ENCODE measurements at places on chromosomes 16 and 17.

- no peaks in the 10 kb centered on the region for H3K36me3 ChIP-seq
- H3K4me1 ChIP-seq = no peaks in the 10 kb centered on the region
- H3K4me3 ChIP-seq = no peak overlapping the region
- no peak overlapping the region for H3K27ac ChIP-seq
Measured at GRCh38 chr17:50046667-50047066, 9.2 kb upstream of the ITGA3 start.

GRCh38 chr17:40951011-40951622, 13.7 kb upstream of the KRT23 start:
- H3K27ac ChIP-seq = no peak overlapping the region
- no peak overlapping the region for H3K4me3 ChIP-seq
- peaks cover 4% of the 10 kb centered on the region for H3K27me3 ChIP-seq

DNA sequence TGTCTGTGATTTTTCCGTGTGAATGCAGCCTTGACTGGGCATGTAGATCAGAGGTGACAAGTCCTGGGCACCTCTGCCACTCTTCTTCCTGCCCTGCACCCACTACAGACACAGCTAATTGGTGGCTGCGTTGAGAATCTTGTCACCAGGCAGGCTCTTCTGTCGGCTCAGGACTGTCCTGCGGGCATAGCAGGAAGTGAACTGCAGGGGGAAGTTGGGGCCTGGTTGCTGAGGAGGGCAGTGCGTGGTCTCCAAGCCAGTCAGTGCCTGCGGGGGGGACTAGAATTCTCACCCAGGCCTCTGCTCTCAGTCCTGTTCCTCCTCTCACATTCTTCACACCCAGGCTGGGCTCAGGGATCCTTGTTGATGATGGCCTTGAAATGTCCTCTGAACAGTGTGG, 50.5 kb downstream of the JPH3 start:
- no peaks in the 10 kb centered on the region for H3K4me1 ChIP-seq
- DNase-seq = no peak
- no peak overlapping the region for H3K27ac ChIP-seq
- no peaks in the 10 kb centered on the region for H3K36me3 ChIP-seq
- no peak overlapping the region for H3K4me3 ChIP-seq

DNA sequence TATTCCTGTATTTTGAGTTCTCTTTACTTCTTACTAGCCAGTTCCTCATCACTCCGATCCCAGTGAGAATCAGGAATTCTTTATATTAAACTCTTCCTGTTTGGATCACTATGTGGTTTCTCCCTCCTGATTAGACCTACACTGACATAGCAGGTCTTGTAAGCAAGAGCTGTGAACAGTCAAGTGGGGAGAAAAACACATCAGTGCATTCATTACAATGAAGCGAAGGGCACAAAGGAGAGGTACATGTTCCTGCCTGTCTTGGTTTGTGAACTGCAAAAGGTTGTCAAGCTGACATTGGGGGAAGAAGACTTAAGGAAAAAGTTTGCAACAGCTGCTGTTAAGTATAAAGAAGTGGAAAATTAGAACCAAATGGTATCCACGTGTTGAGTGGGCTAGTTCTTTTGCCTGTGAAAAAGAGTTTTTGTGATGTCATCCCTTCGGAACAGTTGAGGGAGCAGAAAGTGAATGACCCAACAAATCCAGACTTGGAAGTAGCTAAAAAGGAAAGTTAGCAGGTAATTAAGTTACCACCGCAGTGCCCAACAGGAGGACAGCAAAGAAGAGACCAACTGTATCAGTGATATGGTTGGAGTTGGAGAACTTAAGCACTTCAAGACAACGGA, 23.0 kb upstream of the TRIM25 start:
- DNase-seq = no peak
- H3K27ac ChIP-seq = no peak overlapping the region
- peaks cover 25% of the 10 kb centered on the region for H3K36me3 ChIP-seq
- H3K27me3 ChIP-seq = no peaks in the 10 kb centered on the region
- no peaks in the 10 kb centered on the region for H3K4me1 ChIP-seq

DNA sequence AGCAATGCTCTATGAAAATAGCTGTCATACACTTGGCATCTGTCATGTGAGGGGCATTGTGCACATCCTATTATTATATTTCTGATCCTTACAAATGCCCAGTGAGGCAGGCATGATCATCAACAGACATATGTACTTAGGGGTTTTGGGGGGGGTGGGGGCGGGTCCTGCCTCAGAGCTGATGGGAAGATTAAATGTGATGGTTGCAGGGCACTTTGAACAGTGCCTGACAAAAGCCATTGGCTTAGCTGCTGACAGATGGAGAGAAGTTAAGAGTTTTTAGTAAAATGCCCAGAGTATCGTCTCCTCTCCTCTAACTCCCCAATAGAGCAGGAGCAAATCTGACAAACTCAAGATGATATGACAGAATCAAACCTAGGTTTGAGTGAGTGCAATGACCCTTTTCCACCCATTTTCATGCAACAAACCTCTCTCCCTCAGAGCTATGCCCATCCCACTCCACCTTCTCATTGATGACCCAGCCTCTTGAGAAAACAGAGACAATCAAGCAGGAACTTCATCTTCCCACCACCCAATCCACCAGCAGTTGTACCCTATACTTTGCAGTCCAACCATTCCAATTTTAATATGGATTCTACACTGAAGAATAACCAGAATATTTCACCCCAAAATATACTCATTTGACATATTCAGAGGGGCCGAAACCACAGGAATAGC, 4.8 kb downstream of the KLHL11 start:
- no peaks in the 10 kb centered on the region for H3K36me3 ChIP-seq
- no peak overlapping the region for H3K4me3 ChIP-seq
- H3K27ac ChIP-seq = no peak overlapping the region
- H3K27me3 ChIP-seq = no peaks in the 10 kb centered on the region
- peaks cover 46% of the 10 kb centered on the region for H3K4me1 ChIP-seq

GRCh38 chr16:86810062-86810461, 231.7 kb downstream of the FOXL1 start:
- no peak for DNase-seq
- H3K27me3 ChIP-seq = no peaks in the 10 kb centered on the region
- no peak overlapping the region for H3K4me3 ChIP-seq
- H3K4me1 ChIP-seq = no peaks in the 10 kb centered on the region
- H3K27ac ChIP-seq = no peak overlapping the region
- no peaks in the 10 kb centered on the region for H3K36me3 ChIP-seq

DNA sequence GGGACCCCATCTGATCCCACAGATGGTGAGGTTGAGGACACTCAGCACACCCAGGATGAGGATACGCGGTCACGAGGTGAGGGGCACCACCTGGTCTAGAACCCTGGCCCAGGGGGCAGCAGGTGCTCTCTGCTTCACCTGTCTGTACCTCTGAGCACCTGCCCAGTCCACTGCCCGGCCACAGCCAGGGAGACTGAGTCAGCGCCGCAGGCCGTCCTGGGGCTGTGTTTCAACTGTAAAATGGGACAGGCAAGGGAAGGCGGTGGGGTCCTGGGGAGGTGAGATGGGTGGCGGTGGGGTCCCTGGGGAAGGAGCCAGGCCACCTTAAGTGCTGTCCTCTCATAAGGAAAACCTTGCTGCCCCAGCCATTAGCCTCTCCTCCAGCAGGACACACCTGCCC, 60.4 kb downstream of the ENGASE start:
- DNase-seq = no peak
- no peaks in the 10 kb centered on the region for H3K4me1 ChIP-seq
- H3K4me3 ChIP-seq = no peak overlapping the region
- no peaks in the 10 kb centered on the region for H3K27me3 ChIP-seq

- no peak overlapping the region for H3K4me3 ChIP-seq
- H3K27me3 ChIP-seq = no peaks in the 10 kb centered on the region
- no peaks in the 10 kb centered on the region for H3K36me3 ChIP-seq
- H3K4me1 ChIP-seq = no peaks in the 10 kb centered on the region
Measured at GRCh38 chr17:55689672-55690071, 33.0 kb downstream of the TMEM100 start.

GRCh38 chr17:61161615-61162134, 238.0 kb upstream of the TBX2 start:
- no peaks in the 10 kb centered on the region for H3K36me3 ChIP-seq
- H3K4me1 ChIP-seq = peaks cover 12% of the 10 kb centered on the region
- H3K4me3 ChIP-seq = no peak overlapping the region

DNA sequence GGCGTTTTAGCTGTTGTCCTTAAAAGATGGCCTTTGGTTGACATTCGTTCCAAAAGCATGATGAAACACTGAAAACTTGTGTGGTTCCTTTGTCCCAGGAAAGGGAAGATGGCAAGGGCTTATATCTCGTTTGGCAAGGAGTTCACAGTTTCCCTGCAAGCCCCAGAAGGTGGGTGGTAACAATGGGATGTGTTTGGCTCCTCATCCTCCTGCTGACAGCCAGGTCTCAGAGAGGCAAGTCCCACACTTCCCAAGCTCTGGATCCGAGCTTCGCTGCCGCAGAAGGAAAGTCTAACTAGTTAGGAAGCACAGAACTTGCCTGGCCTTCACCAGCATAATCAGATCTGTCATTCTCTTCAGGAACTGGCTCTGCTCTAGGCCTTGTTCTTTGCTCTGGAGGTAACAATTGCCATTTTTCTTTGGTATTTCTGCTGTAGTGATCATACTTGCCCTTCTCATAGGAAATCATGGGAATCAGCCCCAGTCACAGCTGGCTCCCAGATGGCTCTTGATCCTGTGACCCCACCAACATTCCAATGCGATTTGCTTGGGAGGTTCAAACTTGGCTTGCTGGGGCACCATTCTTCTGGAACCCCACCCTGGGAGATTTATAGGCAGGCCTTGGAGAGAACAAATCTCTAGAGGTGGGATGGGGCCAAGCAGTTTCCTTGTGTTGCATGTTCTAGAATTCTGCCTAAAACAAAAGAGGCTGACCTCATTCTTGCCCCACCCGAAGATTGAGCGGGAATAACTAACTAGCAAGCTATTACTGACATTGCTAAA, 17.9 kb downstream of the KPNA2 start:
- H3K4me1 ChIP-seq = no peaks in the 10 kb centered on the region
- H3K36me3 ChIP-seq = no peaks in the 10 kb centered on the region
- DNase-seq = no peak
- no peak overlapping the region for H3K27ac ChIP-seq
- no peak overlapping the region for H3K4me3 ChIP-seq
- no peaks in the 10 kb centered on the region for H3K27me3 ChIP-seq

GRCh38 chr16:4882000-4882632, 34.8 kb downstream of the UBN1 start:
- H3K4me1 ChIP-seq = no peaks in the 10 kb centered on the region
- no peak for DNase-seq
- H3K27me3 ChIP-seq = no peaks in the 10 kb centered on the region
- H3K4me3 ChIP-seq = no peak overlapping the region
- H3K36me3 ChIP-seq = peaks cover 61% of the 10 kb centered on the region

DNA sequence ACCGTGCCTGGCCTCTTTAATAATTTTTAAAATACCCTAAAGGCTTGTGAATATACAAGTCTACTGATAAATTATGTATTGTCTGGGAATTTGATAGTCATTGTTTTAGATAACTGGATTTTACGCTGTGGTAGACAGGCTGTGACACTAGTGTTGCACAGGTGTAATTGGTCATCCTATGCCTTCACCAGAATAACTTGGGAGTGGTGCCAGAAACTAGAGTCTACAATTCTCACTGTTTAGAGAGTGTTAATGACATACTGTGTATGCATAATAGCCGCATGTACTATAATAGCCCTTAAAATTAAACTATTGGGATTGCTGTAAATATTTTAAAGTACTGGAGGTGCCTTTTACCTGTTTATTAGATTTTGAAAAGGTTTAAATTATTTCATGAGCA, 11.4 kb downstream of the CNEP1R1 start:
- peaks cover 31% of the 10 kb centered on the region for H3K36me3 ChIP-seq
- H3K27ac ChIP-seq = no peak overlapping the region
- no peak overlapping the region for H3K4me3 ChIP-seq
- no peaks in the 10 kb centered on the region for H3K4me1 ChIP-seq

DNA sequence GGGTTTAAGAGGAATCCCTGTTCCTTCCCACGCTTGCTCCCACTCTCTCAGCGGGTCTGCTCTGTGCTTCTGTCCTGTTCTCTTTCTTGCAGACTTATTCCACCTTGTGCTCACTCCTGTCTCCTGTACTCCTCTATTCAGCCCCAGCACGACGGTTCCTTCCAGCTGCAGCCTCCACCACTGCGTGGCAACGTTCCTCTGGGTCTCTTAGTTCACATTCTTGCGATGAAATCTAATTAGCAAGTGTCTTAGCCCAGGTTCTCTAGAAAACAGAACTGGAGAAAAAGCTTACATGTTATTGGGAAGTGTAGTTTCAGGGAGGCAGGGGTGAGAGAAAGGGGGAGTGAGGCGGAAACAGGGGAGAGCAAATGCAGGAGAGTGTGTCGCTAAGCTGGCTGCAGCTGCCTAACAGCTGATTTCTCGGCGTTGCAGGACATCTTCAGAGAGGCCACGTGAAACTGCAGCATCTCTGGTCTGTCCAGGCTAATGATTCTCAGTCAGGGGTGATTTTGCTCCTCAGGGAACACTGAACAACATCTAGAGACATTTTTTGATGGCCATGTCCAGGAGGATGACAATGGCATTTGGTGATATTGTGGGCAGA, 213.2 kb upstream of the NLRP1 start:
- no peak overlapping the region for H3K4me3 ChIP-seq
- no peaks in the 10 kb centered on the region for H3K4me1 ChIP-seq
- H3K36me3 ChIP-seq = no peaks in the 10 kb centered on the region
- no peak for DNase-seq

- H3K27me3 ChIP-seq = no peaks in the 10 kb centered on the region
- peaks cover 37% of the 10 kb centered on the region for H3K36me3 ChIP-seq
- H3K4me1 ChIP-seq = peaks cover 21% of the 10 kb centered on the region
- H3K27ac ChIP-seq = no peak overlapping the region
- no peak for DNase-seq
Measured at GRCh38 chr17:75064040-75064439, 17.0 kb downstream of the KCTD2 start.
